Memory B cell (primary cell): ENCODE measurements at places on chromosomes 1 and 21.

GRCh38 chr1:31957701-31958674 lies 19.8 kb upstream of the PTP4A2 start:
- DNase-seq = no peak

GRCh38 chr1:47696737-47697441 lies 259.0 kb downstream of the FOXD2 start:
- DNase-seq = no peak

- DNase-seq = no peak
These were observed 84.9 kb upstream of the SLC44A3 start for GRCh38 chr1:94734963-94735901.

DNA sequence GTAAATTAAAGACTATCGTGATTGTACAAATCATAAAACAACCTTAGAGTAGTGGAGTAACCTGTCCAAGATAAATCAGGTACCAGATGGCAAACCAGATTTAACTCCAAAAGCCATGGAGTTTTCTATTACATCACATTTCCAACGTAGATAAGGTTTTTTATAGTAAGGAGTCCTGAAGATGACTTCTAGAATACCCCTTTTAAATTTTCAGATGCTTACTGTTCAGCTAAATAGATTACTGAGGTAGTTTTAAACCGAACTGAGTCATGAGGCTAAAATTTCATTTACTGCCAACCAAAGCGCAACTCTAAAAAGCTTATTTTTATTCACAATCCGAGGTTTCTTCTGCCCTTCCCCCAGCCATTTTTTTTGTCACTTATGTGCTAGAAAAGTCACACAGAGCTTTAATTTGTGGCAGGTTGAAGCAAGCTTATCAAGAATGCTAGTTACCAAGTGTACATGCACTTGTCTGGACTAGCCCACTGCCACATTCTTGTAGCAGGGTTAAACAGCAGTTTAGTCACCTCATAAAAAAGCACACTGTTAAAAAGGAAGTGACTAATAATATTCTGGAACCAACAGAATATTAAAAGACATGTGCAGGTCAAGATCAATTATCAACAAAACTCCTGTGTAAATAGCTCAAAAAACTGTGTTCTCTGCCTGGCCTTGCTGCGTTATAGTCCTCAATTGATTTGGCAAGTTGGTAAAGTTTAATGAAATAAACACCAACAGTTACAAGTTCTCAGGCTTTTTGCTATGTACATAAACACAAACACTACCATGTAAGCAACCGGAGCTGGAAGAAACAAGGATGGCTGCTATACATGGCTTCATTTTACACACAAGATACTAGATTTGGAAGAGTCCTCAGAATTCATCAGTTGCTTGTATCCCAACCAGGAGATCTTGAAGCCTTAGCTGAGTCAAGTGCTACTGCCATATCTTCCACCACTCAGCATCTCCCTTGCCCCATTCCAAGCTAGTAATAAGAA lies 180.3 kb upstream of the DMRTA2 start:
- no peak for DNase-seq

- DNase-seq = no peak
These were observed 12.5 kb downstream of the BPNT1 start for GRCh38 chr1:220076861-220077762.

DNA sequence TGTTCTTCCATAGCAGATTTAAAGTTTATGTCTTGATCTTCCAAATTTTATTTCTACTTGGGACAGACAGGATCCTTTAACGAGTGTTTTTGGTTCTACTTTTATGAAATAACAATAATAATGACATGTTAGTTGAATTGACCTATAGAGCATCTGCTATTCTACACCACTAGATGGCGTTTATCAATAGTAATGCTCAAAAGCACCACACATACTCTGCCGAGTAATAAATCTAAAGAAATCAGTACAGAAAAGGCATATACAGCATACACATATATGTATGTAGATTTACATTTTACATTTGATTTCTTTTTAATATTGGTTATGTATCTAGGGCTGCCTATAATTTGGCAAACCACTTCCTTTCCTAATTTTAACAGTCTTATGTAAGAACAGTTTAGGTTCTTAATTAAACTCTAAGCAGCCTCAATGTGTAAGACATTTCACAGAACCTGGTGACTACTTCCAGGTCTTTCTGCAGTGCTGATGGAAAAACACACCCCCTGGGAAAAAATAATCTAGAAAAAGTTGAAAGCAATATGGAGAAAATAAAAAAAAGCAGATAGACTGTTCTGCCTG lies 5.9 kb upstream of the SIPA1L2 start:
- DNase-seq = no peak

GRCh38 chr21:39136711-39137110 lies 46.5 kb downstream of the PSMG1 start:
- no peak for DNase-seq

DNA sequence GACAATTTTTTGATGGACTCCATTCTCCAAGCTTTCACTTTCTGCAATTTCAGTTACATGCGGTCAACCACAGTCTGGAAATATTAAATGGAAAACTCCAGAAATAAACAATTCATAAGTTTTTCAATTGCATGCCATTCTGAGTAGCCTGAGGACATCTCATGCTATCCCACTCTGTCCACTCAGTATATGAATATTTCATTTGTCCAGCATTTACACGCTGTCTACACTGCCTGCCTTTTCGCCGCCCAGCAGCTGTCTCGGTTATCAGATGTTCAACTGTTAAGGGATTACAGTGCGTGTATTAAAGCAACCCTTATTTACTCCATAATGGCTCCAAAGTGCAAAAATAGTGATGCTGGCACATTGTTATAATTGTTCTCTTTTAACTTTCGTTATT lies 116.3 kb downstream of the ADSS2 start:
- no peak for DNase-seq

DNA sequence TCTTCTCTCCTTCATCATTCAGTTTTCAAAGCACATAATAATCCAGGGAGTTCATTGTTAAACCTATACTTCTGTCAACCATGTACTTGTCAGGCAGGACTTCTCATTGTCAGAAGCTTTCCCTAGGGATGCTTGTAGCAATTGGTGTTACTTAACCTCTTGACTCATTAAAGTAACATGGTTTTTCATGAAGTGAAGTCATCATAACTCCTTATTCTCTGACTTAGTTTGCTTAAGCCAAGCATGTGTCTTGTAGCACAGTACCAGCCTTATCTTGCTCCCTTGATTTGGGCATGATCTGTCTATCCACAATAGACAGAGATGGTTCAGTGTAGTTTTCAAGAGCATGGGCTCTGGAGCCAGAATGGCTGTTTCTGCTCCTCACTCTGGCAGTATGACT lies 45.3 kb downstream of the LRIG2 start:
- DNase-seq = no peak

GRCh38 chr1:41356752-41357151 lies 4.5 kb upstream of the FOXO6 start:
- DNase-seq = no peak

- no peak for DNase-seq
These were observed 58.6 kb downstream of the IL23R start for GRCh38 chr1:67224856-67225255.

GRCh38 chr1:218384581-218384993 lies 39.5 kb downstream of the TGFB2 start:
- DNase-seq = no peak

DNA sequence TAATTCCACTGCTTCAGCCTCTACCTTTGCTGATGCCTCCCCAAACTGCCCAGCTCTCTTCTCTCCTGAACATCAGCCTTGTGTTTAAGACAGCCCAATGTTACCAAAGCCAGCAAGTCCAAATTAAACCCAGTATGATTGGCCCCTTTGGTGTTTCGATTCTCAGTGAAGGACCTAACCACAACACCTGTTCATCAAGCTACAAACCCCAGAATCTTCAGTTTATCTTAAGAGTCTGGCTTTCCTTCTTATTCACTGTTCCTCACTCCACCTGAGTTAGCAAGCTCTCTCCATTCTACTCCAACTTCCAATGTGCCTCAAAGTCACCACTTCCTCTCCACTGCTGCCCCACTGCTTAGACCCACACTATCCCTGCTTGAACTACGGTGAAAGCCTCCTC lies 25.5 kb upstream of the ITPKB start:
- DNase-seq = no peak

DNA sequence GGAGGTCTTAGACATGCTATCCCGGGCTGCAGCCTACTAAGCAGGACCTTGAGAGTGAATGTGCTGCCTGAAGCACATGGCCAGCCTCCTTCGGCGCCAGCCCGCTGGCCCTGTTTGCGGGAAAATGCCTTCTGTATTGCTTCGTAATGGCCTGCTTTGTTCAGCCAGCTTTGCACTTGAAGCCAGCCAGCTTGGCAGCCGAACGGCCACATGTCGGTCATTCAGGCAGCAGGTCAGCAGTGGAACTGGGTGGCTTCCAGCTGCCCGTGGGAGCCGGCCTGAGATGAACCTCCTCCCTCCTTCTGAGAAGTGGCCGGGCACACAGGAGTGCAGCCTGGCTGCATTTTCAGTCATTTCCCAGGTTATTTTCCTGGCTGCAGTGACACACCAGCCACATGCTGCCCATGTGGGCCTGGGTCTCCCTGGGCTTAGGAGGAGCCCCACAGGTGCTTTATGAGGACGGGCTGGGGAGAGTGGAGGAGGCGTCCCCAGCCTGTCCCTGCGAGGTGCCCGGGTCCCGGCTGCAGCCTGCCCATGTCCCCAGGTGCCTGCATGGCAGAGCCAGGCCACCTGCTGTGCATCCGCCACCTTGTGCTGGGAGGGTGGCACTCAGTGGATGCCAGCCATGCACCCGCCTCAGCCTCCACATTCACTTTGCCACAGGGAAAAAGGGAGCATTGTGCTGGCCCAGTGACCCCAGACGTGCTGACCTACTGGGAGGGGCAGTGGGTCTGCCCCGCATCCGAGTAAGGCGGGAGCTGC lies 103.5 kb downstream of the SIK1 start:
- DNase-seq = no peak

- no peak for DNase-seq
These were observed 25.7 kb downstream of the CNST start for GRCh38 chr1:246591958-246592357.

GRCh38 chr21:43275421-43276211 lies 106.8 kb downstream of the CRYAA start:
- DNase-seq = no peak

DNA sequence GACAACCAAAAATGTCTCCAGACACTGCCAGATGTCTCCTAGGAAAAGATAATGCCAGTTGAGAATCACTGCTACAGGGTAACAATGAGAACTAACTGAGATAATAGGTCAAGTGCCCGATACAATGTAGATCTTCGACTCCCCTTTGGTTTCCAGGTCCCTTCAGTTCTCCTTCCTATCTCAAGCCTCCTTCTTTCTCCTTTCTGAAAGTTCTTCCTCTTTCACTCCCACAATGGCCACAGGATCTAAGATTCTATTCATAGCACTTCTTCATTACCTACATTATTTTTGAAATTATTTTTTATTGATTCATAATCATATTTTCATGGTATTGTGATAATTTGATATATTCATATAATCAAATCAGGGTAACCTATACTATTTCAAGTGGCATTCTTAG lies 6.3 kb downstream of the PFDN2 start:
- no peak for DNase-seq

DNA sequence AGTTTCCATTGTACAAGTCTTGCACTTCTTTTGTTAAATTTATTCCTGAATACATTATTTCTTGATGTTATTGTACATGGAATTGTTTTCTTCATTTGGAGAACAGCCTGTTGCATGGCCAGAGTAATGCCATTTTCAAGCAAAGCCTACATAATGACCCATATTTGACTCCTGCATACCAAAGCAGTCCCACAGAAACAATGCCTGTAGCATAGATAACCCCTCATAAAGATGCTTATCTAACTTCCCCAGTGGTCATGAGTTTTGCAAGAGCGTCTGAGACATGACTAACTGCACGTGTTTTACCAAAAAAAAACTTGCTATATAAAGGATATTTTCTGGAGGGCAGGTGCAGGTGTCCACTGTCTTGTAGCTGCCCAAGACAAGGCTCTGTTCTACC lies 30.3 kb upstream of the RLF start:
- DNase-seq = no peak

GRCh38 chr1:28925350-28925891 lies 11.1 kb downstream of the EPB41 start:
- no peak for DNase-seq

DNA sequence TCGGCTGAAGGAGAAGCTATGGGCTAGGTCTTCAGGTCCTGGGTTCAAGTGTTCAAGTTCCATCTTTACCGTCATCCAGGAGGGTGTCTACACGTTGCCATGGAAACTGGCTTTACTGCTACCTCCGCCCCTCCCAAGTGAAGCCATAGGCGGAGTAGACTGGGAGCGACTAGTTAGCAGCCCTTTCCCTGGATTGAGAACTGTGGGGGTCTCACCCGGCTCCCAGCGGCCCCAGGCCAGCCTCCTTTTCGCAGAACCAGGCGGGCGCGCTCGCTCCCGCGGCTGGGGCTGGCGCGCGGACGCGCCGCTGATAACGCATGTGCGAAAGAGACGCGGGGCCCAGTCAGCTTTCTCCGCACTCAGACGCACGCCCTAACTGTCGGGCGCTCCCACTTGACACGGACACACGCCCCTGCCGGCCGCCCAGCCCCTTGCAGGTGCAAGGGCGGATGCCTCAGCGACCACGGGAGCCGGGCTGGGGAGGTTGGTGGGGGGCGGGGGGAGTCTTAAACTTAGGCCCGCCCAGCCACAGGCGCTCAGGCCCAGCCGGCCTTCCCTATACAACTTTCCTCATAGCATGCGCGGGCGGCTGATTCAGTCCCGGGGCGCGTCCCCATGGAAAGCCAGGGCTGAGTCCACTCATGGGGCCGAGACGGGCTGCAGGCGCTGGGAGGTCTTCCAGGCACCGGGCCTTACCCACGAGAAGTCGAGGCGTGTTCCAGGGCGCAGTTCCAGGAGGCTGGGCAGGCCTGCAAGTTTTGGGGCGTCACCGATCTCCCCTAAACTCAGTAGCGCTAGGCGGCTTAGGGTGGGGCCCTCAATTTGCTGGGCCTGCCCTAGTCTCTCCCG lies 7.4 kb downstream of the EFNA4 start:
- peak; percentile 74 for DNase-seq

GRCh38 chr1:30968220-30968971 lies 59.8 kb upstream of the SDC3 start:
- no peak for DNase-seq

GRCh38 chr21:37868446-37869295 lies 47.6 kb downstream of the KCNJ6 start:
- DNase-seq = no peak

DNA sequence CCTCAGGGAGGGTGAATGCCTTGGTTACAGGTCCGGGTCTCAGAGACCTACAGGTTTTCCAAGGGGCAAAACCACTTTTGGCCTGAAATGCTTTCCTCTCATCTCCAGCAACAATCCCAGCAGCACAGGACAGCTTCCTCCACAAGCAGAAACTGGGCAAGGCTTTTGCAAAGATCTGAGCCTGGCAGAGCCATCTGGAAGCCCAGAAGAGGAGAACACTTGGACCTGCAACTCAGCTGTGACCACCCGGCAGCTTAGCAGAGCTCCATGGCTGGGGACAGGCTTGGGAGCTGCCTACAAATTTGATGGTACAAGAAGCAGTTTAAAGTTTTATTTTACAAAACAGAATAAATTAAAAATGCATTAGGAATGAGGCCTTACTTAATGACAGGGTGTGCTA lies 90.0 kb upstream of the KCND3 start:
- DNase-seq = no peak
